ENCODE measurements at places on chromosomes 12 and 14. TPM values are rescaled to one million over a fixed set of nuclear protein-coding genes. Genes with fewer than 3 reads are reported as not detected.

DNA sequence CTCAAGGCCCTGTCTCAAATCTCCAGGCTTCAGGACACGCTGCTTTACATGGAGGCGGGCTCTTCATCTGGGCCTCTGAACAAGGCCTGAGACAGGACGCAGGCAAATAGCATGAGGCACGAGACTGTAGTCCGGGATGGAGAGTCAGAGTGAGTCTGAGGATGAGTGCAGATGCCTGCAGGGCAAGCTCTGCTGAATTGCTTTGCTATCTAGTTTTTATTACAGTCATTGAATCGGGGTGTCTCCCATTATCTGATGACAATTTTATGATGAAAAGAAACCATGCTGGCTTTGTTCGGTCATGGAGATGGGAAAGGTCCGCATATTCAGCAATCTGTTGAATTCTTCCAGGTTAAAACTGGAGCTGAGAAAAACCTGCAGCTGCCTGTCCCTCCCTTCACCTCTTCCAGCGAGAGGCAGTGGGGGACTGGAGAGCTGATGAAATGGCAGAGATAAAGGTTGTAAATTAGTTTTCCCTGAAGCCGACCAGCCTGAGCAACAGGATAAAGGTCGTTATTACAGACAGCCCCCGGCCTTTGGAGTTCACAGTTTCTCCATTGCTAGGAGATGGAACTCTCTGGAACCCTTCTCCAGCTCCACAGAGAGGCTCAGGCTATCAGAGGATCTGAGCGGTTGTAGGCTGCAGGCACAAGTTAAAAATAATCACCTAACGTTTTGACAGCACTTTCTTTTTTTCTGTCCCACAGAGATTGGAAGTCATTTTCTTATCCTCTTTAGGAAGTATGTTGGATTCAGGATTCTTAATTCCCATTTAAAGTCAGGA is 1.3 kb upstream of the ADGRD1 start:
- DNase-seq, result no peak

The TAS2R7 gene
- not detected for total RNA-seq

DNA sequence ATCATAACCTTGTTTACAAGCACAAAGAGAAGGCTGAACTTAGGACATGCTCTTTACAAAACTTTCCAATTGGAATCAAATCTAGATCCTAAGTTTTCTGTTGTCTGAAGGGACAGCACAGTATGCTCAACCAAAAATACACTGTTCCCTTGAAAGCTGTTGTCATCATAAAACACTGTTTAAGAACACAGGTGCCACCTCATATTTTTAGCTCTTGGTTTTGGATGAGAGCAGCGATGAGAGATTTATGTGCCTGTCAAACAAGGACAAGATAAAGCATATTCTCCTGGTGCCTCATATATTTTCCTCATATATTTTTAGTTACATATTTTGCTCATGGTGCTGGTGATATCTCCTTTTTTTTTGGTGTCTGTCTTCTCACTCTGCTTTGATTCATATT is 788.4 kb downstream of the AACS start:
- DNase-seq, result no peak

The RHEBL1 gene
- total RNA-seq, result 13.3 TPM

The E2F7 gene
- 7.8 TPM for total RNA-seq

The BMP4 gene
- total RNA-seq, result not detected

GRCh38 chr12:120231316-120232011 is 30.6 kb upstream of the RPLP0 start:
- DNase-seq, result peak; percentile 92

The ZFHX2 gene
- 1.3 TPM for total RNA-seq

DNA sequence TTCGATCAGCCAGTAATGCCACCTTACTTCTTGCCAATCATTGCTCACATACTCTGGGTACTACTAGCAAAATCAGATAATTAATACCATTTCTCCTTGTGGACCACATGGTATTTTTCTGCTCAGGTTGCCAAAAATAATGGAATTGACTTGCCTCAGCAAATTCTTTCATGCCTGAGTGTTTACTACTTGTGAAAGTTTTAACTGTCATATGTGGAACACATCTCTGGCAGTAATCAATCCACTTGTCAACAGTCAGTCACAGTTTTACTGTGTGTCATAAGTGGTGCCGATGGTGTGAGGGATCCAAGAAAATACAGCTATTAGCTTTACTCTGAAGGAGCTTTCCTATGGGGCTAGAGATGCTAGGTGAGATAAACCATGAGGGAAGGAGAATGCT is 55.3 kb upstream of the ATF1 start:
- no peak for DNase-seq

DNA sequence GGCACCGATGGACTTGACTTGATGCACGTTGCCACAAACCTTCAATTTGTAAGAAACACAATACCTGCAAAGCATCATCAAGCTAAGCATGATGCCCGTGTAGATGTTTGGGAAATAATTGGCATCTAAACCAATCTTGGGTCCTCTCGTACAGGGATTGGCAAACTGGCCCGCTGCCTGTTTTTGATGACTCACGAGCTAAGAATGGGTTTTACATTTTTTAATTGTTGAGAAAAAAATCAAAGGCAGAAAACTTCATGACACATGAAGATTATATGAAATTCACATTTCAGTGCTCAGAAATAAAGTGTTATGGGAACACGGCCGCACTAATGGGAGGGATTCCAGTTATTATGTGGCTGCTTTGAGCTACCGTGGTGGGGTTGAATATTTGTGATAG is 10.9 kb downstream of the MTA1 start:
- DNase-seq, result no peak

GRCh38 chr12:102962532-102962931 is 5.1 kb downstream of the ASCL1 start:
- no peak for DNase-seq

- no peak for DNase-seq
Measured at GRCh38 chr14:25010471-25010870, 39.5 kb downstream of the STXBP6 start.

DNA sequence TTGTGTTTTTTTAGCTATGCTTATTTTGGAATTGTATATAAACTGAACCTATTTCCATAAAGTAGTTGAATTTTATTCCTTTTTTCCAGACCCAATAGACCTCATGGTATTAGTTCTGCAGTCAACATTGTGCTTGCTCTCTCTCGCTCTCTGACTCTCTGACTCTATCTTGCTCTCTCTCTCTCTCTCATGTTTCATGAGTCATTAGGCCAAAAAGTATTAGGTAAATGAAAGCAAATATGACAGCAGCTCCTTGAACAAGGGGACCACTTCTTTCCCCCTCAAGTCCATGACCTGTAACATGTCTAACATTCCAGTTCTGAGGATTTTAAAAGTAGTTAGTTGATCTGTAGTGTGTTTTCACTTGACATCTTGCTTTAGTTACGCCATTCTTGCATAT is 14.0 kb upstream of the C12orf71 start:
- DNase-seq, result no peak

The MYH6 gene
- 0.16 TPM for total RNA-seq

The PPP2R5E gene
- total RNA-seq, result 40.4 TPM

The ACSS3 gene
- total RNA-seq, result not detected

- peak; percentile 38 for DNase-seq
Measured at GRCh38 chr12:121578230-121579189, 2.3 kb downstream of the KDM2B start.

GRCh38 chr12:91355150-91356006 is 172.8 kb upstream of the DCN start:
- peak; percentile 71 for DNase-seq

The NEUROD4 gene
- not detected for total RNA-seq

- no peak for DNase-seq
Measured at GRCh38 chr12:95718006-95718431, 72.5 kb downstream of the NTN4 start.

The NYNRIN gene
- total RNA-seq, result 0.16 TPM

The VRTN gene
- not detected for total RNA-seq

GRCh38 chr12:117091758-117092510 is 7.3 kb downstream of the TESC start:
- no peak for DNase-seq

GRCh38 chr12:78062786-78063185 is 232.1 kb downstream of the NAV3 start:
- DNase-seq, result no peak

DNA sequence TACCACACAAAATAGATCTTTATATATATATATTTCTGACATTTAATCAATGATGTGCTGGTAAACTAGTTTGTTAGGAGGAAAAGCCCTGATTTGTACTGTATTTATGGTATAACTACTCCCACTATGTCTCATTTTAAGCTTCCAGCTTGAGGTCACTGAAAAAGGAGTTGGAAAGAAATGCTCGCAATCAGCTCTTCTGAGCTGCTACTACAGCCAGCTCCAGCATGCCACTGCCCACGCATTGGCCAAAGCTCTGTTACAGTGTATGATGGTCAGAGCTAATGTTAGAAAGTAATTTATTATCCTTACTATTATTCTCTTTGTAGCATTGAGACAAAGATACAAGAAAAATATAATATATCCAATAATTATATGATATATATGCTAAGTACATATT is 55.0 kb upstream of the PCED1B start:
- no peak for DNase-seq

DNA sequence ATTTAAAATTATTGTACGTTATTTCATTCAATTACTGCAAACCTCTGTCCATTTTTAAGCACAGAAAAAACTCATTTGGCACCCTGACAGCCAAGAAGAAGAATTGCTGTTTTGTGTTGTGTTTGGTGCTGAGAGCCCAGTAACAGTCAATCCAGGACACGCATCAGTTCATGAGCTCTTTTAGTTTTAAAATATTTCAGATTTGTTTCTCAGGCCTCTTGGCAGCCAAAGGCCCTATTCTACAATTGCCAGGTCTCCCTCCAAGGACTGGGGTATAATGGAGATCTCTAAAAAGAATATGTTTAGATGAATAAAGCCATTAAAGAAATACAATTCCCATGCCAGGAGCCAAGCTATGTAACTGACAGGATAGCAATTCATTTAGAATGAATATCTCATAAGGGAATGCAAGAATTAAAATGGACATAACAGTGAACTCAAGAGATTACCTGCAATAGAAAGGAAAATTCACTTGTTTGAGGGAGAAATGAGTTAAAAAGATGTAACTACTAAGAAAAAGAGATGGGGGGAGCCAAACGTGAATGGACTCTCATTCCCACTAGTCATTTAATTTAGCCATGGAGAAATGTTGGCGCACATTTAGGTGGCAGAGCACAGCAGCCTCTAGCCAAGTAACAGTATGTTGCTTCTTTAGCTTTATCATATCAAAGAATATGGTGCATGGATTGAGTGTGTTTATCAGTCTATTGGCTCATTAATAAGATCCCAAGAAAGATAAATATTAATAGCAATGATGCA is 140.6 kb upstream of the PELI2 start:
- no peak for DNase-seq

GRCh38 chr14:81031488-81031887 is 76.1 kb downstream of the TSHR start:
- DNase-seq, result no peak

DNA sequence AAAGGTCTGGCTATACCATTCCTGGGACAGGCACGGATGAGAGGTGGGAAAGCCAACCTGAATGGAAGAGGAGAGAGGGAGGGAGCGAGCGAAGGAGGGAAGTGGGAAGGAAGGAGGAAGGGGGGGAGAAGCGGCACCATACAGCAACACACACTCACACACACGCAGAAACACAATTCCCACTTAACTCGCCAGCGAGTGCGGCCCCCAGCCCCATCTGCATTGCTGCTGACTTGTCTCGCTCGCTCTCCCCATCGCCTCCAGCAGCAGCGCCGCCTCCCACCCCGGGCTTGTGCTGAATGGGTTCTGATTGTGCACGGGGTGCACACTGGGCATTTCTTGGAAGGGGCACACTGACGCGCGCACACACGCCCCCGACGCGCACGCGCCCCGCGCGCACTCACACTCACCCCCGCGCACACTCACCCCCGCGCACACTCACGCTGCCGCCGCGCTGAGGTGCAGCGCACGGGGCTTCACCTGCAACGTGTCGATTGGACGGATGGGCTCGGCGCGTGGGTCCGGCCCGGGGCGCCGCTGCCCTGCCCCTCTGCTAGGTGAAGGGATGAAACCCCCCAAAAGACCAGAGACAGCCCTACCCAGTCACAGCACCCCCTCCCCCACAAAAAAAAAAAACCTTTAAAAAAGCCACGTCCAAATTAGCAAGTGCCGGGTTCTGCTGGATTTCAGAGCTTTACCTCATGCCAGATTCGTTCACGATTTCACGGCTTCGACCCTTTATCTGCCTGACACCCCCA is 685 bp downstream of the GRIN2B start:
- DNase-seq, result peak; percentile 18

DNA sequence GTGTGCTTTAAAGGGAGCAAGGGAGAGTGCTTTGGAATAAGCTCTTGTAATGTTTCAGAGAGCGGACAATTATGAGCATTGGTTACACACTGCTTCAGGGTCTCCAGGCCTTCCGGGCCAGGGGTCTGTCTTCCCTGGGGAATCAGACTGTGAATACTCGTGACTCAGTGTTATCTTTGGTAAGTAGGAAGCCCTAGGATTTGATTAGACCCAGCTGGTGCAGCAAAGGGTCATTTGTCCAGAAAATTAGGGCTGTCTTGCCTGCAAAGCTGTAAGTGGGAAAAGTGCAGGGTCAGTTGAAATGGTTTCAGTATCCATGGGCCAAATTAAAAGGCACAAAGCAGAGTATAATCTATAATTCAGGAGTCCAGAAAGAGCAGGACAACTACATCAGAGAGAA is 475.6 kb downstream of the MED13L start:
- no peak for DNase-seq

DNA sequence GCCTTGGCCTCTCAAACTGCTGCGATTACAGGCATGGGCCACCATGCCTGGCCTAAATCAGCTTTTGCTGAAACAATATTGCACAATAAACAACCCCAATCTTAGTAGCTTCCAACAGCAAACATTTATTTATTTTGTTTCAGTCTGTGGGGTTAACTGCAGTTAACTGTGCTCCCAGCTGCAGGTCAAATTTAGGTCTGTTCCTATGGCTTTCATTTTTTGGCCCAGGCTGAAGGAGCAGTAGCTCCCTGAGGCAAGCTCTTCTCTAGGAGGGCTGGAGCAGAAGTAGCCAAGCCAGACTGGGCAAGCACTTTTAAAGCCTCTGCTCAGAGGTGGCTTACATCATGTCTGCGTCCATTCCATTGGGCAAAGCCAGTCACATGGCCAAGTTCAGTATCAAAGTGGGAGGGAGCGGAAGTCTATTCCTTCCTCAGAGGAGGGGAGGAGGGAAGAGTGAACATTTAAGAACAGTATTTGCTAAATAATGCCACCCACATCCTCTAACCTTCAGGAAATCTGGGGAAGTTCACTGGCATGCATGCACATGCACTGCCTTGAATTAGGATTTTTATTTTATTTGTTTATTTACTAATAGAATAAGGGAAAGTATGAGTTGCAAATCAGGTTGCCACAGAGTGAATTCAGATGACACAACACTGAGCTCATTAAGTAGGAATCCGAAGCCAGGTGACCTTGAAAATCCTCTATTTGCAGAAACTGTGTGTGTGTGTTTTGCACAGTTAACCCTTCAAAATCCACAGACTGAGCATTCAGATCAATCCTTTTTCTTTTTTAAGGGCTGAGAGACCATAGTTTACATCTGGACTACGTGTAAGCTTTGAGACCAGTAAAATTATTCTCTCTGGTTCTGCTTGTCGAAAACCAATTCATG is 122.0 kb upstream of the SEL1L start:
- no peak for DNase-seq

DNA sequence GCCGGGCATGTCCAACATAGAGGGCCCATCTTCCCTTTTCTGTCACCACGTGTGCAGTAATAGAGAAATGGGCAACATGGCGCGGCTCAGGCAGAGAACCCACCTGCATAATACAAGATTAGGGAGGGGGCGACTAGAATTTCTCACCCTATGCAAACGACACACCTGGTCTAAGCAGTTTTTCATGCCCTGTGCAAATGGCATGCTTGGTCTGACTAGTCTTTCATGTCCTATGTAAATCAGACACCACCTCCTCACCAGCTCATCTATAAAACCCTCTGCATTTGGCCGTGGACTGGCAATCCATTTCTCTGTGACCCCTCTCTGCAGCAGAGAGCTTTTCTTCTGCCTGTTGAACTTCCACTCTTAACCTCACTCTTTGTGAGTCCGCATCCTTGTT is 180.2 kb upstream of the PZP start:
- no peak for DNase-seq

All from activated CD4-positive, alpha-beta T cell treated with anti-CD3 and anti-CD28 coated beads for 36 hours (primary cell).